ENCODE measurements at places on chromosomes 13 and 19. TPM values are rescaled to one million over a fixed set of nuclear protein-coding genes. Genes with fewer than 3 reads are reported as not detected.
A peak's percentile ranks its signal among the peaks of the same experiment; 100 is the strongest.

DNA sequence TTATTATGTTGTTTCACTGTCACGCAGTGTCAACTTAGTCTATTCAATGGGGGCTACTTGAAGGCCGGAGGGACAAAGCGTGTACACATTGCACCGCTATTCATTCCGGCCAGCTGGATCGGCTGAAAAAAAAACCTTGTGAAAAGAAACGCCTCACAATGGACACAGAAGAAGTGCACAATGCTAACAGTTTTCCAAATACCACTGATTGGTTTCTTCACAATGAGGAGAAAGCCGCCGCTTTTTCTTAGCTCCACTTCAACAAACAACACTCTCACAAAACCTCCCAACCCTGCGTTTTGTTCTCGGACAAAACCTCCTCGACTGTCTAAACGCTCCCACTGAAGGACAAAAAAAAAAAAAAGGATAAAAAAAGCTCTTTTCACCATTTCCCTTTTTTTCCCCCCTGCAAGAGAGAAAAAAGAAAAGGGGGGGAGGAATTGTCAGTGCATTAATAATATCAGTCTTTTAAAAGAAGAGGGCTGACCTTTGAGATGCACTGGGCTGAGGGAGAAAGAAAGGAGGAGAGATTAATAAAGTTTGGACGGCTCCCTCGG is 5.4 kb downstream of the SOX21 start:
- no peaks in the 10 kb centered on the region for H3K36me3 ChIP-seq
- H3K4me3 ChIP-seq, result peak overlapping the region; percentile 61
- peaks cover 79% of the 10 kb centered on the region for H3K27me3 ChIP-seq
- peaks cover 49% of the 10 kb centered on the region for H3K4me1 ChIP-seq
- peak overlapping the region; percentile 86 for H3K27ac ChIP-seq
- DNase-seq, result peak; percentile 54

DNA sequence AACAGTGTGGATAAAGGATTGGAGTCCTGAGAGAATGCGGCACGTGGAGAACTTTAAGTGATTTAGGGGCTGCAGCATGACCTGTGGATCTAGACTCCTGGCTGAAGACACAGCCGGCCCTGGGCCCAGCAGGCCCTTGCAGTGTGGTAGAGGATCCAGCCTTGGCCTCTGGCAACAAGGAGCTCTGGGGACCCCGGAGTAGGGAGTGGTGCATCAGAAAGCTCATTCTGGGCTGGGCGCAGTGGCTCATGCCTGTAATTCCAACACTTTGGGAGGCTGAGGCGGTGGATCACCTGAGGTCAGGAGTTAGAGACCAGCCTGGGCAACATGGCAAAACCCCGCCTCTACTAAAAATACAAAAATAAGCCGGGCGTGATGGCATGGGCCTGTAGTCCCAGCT is 76.0 kb downstream of the CHST8 start:
- 0 out of 2 replicates have a peak, but pooled peaks cover 5% of the 10 kb centered on the region for H3K4me1 ChIP-seq
- H3K27me3 ChIP-seq, result no peaks in the 10 kb centered on the region
- no peak overlapping the region for H3K4me3 ChIP-seq
- H3K27ac ChIP-seq, result no peak overlapping the region

The GPR183 gene
- total RNA-seq, result not detected

DNA sequence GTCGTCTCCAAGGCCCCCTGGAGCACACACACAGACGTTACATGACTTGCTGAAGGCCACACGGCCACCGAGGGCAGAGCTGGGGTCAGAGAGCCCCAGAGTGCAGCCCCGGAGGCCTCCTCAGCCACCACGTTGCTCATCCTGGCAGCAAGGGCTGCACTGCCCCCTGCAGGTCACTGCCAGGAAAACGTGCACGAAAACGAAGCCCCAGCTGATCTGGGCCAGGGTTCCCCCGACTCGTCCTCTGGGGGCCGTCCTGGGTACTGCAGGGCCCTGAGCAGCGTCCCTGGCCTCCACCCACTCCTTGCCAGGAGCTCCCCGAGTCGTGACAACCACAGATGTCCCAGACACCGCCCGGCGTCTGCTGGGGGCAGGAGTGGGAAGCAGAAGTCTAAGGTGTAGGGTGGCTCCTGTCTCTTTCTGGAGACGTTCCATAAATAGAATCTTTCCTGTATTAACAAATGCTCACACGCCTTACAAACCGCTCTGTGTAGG is 3.4 kb downstream of the TPGS1 start:
- no peaks in the 10 kb centered on the region for H3K27me3 ChIP-seq
- H3K4me1 ChIP-seq, result peaks cover 11% of the 10 kb centered on the region
- DNase-seq, result peak; percentile 94
- peak overlapping the region; percentile 26 for H3K4me3 ChIP-seq
- no peak overlapping the region for H3K27ac ChIP-seq

- H3K4me1 ChIP-seq, result peaks cover 14% of the 10 kb centered on the region
- no peaks in the 10 kb centered on the region for H3K36me3 ChIP-seq
- H3K27me3 ChIP-seq, result no peaks in the 10 kb centered on the region
- DNase-seq, result no peak
- H3K27ac ChIP-seq, result no peak overlapping the region
These were observed 5.4 kb upstream of the PPP1R37 start for GRCh38 chr19:45087531-45087930.

- H3K4me3 ChIP-seq, result no peak overlapping the region
- DNase-seq, result peak; percentile 73
- no peaks in the 10 kb centered on the region for H3K27me3 ChIP-seq
- peaks cover 25% of the 10 kb centered on the region for H3K4me1 ChIP-seq
- H3K36me3 ChIP-seq, result no peaks in the 10 kb centered on the region
These were observed 4.0 kb downstream of the MAG start for GRCh38 chr19:35295792-35296462.

The ZNF543 gene
- 12.6 TPM for total RNA-seq

- H3K4me1 ChIP-seq, result no peaks in the 10 kb centered on the region
- H3K36me3 ChIP-seq, result peaks cover 26% of the 10 kb centered on the region
- no peak overlapping the region for H3K27ac ChIP-seq
- H3K27me3 ChIP-seq, result no peaks in the 10 kb centered on the region
- no peak for DNase-seq
These were observed 9.0 kb downstream of the ATP13A1 start for GRCh38 chr19:19654441-19654840.

DNA sequence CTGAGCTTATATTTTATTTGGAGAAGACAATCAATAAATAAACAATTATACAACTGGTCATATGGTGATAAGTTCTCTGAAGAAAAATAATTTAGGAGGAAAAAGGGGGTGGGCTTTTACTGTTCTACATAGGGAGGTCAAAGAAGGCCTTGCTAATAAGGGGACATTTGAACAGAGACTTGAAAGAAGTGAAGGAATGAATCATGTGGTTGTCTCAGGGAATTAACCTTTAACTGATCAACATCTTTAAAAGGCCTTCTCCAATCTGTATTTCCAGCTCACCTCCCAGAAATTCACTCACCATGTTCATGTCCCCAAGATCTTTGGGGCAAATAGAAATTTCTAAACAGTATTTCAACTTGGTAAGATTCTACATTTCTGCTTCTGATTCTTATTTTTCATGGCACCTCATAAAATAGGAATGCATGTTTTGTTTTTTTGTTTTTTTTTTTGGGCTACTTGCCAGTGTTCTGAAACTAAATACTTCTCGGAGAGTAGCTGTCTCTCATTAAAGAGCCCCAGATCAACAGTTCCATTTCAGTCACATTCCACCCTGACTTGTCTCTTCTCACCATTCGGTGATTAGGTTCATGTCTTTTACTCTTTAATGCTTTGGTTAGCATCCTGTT is 19.2 kb upstream of the LPAR6 start:
- no peak for DNase-seq
- no peak overlapping the region for H3K27ac ChIP-seq
- H3K4me3 ChIP-seq, result no peak overlapping the region
- H3K4me1 ChIP-seq, result no peaks in the 10 kb centered on the region

The XPO4 gene
- 56.7 TPM for total RNA-seq

DNA sequence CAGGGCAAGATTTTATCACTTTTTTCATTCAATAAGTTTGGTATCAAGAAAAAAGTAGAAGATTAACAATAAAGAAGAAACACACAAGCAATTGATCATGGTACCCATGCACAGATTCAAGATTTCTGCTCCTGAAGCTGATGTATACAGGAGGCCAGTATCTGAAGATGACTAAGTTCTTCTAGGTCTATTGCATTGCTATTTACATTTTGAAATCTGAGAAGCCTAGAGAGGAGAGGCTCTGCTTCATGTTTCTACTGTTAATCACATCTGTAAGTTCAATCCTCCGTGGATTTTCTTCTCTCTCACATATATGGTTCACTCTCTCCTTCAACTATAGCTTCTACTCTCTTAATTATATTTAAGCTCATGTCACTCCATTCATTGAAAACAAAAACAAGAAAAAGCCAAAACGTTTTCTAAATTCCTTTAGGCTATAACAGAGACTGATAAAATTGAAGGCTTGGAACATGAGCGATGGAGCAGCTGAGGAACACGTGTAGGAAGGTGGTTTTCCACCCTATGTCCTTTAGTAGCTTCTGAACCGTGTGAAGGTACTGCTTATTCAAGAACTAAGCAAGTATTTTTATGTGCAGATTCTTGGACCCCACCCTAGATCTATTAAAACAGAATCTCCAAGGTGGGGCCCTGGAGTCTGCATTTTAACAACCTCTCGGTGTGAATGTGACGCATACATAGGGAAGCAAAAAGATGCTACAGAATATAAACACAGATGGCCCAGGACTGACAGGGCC is 198.2 kb downstream of the EFNB2 start:
- no peak overlapping the region for H3K4me3 ChIP-seq
- no peak for DNase-seq
- H3K27ac ChIP-seq, result no peak overlapping the region
- H3K36me3 ChIP-seq, result peaks cover 8% of the 10 kb centered on the region

All from GM23338 (cell line).